Astrocyte of the hippocampus (primary cell): ENCODE measurements at places on chromosomes 3 and 15.

DNA sequence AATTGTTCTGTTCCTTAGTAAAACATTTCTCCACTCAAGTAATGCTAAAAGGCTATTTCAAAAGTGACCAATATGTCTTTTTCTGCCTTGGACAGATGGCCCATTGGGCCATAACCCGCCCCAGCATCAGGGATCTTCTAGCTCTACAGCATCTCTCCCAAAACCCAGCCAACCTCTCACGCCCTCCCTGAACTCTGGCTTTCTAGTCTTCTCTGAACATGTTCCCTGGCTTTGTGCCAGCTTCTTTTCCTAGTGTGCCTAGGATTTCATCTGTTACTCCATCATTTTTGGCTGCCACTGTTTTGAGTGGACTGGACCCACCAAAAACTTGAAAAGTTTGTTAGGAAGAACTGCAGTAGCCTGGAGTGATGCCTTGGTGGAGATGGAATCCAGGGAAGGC is 30.7 kb downstream of the TRPM1 start:
- DNase-seq = no peak

DNA sequence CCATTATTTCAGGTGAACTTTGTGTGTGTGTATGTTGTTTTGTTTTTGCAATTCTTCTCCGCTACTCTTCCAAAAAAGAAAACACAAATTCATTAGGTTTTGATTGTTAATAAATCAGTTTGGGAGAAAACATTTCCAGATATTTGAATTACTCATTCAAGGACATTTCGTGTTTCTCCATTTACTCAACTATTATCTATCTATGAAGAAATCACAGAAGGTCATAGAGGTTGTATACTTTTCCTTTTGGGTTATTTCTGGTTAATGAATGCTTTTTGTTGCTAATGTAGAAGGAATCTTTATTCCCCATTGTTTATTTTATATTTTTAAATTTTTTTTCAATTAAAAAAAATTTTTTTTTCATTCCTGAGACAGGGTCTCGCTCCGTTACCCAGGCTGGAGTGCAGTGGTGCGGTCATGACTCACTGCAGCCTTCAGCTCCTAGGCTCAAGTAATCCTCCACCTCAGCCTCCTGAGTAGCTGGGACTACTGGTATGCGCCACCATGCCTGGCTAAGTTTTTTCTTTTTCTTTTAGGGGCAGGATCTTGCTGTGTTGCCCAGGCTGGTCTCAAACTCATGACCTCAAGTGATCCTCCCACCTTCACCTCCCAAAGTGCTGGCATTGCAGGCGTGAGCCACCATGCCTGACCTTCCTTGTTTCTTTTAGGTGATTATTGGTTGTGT is 28.4 kb downstream of the IGF1R start:
- no peak for DNase-seq

DNA sequence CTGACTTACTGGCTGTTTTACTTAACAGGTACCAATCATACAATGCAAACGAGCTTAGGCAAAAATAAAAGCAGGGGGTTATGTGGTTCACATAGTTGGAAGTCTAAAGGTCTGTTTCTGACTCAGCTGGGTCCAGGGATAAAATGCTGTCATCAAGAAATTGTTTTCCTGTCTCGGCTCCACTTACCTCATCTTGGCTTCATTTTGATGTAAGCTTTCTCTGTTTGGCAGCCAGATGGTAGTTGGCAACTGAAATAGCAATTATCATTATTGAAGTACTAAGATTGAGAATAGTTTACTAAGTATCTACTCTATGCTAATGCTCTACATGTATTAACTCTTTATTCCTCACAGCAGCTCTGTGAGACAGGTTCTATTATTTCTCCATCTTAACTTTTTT is 36.8 kb upstream of the CNTN3 start:
- peak; percentile 75 for DNase-seq

DNA sequence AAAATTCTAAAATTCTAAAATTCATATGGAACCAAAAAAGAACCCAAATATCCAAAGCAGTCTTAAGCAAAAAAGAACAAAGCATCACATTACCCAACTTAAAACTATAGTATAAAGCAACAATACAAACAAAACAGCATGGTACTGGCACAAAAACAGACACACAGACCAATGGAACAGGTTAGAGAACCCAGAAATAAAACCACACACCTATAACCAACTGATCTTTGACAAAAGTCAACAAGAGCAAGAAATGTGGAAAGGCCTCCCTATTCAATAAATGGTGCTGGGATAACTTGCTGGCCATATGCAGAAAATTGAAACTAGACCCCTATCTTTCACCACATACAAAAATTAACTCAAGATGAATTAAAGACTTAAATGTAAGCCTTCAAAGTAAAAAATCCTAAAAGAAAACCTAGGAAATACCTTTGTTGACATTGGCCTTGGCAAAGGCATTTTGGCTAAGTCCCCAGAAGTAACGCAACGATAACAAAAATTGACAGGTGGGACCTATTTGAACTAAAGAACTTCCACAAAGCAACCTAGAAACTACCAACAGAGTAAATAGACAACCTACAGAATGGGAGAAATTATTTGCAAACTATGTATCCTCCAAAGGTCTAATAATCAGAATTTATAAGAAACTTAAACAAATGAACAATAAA is 56.9 kb downstream of the TTBK2 start:
- DNase-seq = peak; percentile 61

DNA sequence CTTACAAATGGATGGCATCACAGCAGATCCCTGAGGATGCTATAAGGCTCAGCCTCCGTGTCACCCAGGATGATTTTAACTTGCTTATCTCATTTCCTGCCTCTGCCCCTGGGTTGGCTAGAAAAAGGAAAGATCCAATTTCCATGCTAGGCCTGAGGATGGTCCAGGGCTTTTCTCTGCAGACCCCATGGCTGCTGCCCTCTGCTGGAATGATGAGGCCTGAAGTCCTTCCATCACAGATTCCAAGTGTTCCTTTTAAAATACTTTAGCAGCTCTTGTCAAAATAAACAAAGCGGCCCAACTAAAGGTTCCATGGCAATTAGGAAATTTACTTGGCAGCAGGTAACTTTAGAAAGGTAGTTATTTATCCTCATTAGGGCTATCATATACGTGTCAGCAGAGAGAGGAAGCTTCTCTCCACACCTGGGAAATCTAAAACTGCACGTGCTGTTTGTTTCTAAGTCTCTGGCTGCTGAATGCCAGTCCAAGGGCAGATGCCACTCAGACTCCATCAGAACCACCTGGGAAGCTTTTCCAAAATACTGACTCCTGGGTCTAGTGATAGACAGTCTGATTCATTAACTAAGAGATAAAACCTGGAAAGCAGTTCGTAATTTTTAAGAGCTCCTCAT is 401.9 kb upstream of the IL12A start:
- peak; percentile 63 for DNase-seq

GRCh38 chr3:54604495-54604894 is 323.4 kb downstream of the LRTM1 start:
- DNase-seq = no peak

DNA sequence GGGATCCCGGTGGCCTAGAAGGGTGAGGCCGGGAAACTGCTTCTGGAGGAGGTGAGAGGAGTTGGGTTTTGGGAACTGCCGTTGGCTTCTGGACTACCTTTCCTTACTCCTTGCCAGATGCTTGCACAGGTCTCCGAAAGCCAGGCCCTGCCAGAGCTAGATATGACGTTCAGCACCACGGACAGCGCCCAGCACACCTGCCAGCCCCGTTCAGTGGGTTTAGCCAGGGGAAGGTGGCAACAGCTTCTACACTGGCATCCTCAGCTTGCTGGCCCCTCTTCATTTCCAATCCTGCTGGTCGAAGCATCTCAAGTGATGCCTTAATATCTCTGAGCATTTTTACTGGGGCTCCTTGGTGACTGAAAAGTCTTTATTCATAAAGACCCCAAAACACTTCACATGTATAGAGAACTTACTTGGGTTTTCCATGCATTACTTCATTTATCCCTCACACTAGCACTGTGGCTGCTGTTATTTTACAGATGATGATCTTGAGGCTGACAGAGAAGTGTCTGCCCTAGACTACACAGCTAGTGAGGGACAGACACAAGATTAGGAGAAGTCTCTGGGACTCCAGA is 21.9 kb downstream of the HCN4 start:
- DNase-seq = peak; percentile 78

- no peak for DNase-seq
These were observed 92.2 kb upstream of the ANKRD28 start for GRCh38 chr3:15889936-15890335.

GRCh38 chr3:29775340-29775739 is 494.5 kb downstream of the RBMS3 start:
- DNase-seq = peak; percentile 41

DNA sequence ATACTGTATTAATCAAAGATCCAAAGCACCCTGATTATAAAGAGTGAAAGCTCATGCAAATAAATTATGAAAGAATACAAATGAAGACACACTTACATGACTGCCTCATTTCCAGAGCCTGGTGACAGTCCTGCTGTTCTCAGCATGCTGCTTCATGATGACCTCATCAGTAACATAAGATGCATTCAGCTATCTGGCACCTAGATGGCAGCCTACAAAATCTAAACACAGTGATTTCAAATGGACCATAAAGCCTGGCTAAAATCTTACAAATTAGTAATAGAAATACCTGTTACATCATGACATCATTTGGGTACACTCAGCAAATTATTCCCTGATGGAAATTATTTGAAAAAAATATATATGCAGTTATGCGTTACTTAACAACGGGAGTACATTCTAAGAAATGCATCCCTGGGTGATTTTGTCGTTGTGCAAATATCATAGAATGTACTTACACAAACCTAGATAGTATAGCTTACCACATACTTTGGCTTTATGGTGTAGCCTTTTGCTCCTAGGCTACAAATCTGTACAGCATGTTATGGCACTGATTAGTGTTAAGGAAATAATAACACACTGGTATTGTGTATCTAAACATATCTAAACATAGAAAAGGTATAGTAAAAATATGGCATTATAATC is 207.2 kb downstream of the EPHA3 start:
- peak; percentile 50 for DNase-seq

- no peak for DNase-seq
These were observed 985 bp downstream of the LCMT2 start for GRCh38 chr15:43329217-43329959.

GRCh38 chr3:106862067-106862466 is 515.2 kb upstream of the CCDC54 start:
- peak; percentile 74 for DNase-seq

DNA sequence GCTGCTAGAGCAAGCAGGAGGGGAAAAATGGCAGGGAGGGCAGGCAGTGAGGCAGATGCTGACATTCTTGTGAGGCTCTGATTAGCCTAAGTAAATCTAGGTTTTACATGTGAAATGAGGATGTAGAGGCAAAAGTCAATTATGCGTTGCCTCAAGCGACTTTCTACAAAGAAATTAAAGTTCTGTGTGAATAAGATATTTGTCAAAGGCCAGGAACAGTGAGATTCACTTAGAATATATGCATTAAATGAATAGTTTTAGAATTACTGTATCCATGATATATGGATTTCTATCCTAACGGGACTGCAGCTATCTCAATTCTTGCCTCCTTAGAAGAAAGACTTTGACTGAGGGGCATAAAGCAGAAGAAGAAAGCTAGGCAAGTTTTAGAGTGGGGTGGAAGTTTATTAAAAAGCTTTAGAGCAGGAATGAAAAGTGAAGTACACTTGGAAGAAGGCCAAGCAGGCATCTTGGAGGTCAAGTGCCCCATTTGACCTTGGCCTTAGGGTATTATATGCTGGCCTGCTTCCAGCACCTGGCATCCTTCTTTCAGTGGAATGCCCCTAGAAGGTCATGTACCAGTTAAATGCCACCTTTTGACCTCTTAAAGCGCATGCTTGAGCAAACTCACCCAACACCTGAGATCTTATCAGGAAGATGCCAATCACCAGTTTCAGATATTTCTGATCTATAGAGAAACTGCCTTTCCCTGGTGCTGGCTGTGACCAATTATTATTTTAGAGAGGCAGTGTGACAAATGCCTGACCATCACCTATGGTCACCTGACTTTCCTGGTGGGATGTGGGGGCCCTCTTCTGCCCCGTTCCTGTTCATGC is 38.2 kb downstream of the OSTN start:
- DNase-seq = no peak

DNA sequence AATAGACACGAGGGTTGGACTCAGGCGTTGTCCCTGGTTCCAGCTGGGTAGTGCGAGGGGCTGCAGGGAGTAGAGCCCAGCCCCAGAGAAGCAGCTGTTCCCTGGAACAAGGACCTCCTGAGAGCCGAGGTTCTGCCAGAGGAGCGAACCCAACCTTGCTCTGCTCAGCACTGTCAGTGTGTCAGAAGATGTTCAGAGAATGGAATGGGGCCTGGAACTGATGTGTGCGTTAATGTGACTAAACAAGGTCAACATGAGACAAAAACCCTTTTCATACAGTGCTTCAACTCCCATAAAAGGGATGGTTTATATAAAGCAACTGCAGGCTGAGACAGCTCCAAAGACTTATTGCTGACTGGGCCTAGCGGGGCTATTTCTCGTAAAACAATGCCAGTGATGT is 35.5 kb upstream of the HACD2 start:
- no peak for DNase-seq

GRCh38 chr3:16452261-16452660 is 61.2 kb downstream of the RFTN1 start:
- DNase-seq = peak; percentile 82

DNA sequence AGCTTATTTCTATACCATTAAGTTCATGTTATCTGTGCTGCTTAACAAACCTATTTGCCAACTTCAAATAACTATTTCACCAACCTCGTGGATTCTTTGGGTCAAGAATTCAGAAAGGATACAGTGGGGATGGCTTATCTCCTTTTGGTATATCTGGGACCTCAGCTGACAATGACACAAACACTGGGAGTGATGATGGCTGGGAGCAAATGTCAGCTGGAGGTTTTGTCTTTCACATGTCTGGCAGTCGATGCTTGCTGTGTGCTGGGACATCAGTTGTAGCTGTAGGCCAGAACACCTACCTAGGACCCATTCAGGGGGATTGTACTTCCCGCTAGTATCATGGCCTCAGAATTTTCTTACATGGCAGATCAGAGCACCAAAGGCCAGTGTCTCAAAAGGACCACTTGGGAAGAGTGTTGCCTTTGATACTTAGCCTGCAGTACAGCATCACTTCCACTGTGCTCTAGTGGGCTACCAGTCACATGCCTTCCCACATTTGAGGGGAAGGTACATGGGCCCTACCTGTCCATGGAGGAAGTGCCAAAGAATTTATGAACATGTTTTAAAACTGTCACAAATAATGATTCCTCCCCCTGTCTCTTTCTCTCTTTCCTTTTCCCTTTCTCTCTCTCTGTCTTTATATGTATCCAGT is 23.7 kb upstream of the FAM98B start:
- DNase-seq = no peak

DNA sequence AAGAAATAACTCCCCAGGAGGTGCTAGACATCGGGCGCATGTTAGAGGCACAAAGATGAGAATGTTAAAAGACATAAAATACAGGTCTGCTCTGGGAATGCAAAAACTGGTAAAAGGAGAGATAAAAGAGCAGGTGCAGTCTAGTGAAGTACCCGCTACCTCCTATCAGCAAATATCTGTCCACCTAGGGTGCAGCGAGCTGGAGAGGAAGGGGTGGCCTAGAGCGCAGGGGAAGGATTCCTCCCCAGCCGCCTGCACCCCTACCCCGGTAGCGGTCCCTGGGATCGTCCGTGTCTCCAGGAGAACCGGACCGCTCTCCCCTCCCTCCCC is 237 bp upstream of the ZNF662 start:
- no peak for DNase-seq

- no peak for DNase-seq
These were observed 178.8 kb downstream of the PLCL2 start for GRCh38 chr3:17063596-17063995.

- no peak for DNase-seq
These were observed 154.8 kb upstream of the TTC14 start for GRCh38 chr3:180447136-180447535.

GRCh38 chr3:128623762-128624176 is 26.8 kb downstream of the RPN1 start:
- DNase-seq = no peak
